ENCODE measurements at places on chromosomes 13 and 19. TPM values are rescaled to one million over a fixed set of nuclear protein-coding genes. Genes with fewer than 3 reads are reported as not detected.

Gene PLVAP
- 42.1 TPM for total RNA-seq

DNA sequence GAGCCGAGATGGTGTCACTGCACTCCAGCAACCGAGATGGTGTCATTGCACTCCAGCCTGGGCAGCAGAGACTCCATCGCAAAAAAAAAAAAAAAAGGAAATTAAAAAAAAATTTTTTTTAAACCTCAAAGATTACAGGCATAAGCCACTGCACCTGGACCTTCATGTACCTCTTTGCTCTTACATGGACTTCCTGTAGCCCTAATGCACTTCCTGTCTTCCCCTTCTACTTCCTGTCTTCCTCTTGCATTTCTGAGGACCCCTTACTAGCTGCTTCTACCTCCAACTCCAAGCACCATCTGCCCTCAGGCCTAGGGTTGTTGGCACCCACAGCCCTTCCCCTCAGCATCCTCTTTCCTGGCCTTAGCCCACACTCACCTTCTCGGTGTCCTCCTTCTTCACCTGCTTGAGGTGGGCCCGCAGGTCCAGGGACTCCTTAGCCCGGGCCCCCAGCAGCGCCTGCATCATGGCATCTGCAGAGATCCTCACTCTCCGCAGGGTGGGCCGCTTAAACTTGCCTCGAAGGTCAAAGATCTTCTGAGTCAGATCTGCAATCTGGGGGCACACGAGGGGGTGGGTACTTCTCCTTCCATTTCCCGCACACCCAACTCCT is 3.8 kb downstream of the TNNI3 start:
- DNase-seq, result no peak

- DNase-seq, result no peak
These were observed 1526.5 kb upstream of the SLC10A2 start for GRCh38 chr13:104592545-104593250.

DNA sequence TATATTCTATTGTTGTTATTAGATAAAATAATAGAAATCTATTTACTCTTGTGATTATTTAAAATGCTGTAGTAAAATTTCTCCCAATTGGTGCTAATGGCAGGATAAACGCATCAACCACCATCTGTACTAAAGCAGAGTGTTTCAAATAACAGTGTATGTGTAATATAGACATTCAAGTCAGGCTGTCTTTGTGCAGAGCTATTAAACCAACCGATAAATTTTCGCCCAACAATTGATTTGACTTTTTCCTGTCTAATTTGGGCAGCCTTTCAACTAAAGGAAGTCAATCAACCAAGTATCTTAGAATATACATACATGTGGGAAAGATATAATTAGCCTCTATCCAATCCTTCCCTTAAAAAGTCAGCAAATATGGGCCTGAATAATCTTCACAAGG is 5.8 kb downstream of the AMER2 start:
- DNase-seq, result no peak

GRCh38 chr13:32530841-32531253 is 7.7 kb downstream of the N4BP2L2 start:
- no peak for DNase-seq

DNA sequence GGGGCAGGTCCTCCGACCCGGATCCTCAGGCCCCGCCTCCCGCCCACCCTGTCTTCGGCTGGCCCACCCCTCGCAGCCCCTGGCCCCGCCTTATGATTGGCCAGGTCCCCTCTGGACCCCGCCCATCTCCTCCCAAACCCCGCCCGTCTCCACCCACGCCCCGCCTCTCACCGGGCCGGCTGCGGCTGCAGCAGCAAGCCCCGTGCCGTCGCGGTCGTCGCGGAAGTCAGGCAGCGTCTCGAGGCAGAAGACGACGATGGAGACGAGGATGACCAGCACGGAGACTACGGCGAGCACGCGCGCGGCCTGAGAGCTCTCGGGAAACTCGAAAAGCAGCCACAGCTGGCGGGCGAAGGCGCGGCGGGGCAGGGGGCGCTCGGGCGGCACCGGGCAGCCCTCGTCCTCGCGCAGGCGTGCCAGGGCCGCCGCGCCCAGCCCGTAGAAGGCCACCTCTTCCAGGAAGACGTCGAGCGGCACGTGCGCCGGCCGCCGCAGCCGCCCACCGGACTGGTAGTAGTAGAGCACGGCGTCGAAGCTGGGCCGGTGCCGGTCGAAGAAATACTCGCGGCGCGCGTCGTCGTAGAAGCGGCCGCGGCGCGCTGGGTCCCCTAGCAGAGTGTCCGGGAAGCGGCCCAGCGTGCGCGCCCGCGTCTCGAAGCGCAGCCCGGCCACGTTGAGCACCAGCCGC is 495 bp downstream of the KCNA7 start:
- DNase-seq, result peak; percentile 20

- DNase-seq, result no peak
These were observed 3.2 kb upstream of the MYCBP2 start for GRCh38 chr13:77329911-77330584.

Gene GIPR
- total RNA-seq, result 21.2 TPM

DNA sequence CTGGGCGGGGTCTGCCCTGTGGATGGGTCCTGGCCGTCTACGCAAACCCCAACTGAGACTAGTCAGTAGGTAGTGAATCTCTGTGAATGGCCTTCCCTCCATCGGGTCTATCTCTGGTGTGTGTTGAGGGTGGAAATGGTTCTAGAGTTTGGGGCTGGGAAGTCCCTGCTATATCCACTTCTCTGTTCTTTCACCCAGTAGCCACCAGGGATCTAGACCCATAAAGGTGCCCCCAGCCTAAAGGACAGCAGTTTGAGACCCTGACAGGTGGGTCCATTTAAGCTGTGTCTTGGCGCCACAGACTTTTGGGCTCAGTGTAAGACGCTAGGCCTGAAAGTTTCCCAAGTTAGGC is 57.7 kb downstream of the ZNF568 start:
- no peak for DNase-seq

DNA sequence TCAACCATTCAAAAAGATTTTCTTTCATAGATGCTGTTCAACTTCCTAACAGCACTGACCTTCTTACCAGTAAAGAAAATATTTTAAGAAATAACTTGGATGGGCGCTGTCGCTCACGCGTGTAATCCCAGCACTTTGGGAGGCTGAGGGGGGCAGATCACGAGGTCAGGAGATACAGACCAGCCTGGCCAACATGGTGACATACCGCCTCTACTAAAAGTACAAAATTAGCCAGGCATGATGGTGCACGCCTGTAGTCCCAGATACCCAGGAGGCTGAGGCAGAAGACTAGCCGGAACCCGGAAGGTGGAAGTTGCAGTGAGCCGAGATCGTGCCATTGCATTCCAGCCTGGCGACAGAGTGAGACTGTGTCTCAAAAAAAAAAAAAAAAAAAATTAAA is 865.7 kb upstream of the SLC10A2 start:
- DNase-seq, result no peak

DNA sequence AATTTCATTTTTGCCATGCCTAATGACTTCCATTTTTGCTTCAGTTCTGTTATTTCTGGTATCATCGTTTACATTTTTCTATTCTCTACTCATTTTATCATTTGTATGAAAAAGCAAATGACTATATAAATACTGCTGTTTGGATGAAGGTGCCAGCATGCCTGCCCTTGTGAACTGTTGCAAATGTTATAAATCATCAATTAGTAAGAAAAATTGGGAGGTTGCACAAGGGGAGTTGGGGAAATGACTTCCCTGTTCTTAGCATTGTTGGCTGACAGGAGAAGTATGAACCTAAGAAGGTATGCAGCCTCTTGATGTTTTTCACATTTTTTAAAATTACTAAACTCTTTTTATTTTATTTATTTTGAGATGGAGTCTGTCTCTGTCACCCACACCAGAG is 15.1 kb downstream of the SAFB start:
- no peak for DNase-seq

GRCh38 chr19:15038294-15038693 is 11.0 kb upstream of the CASP14 start:
- DNase-seq, result no peak

DNA sequence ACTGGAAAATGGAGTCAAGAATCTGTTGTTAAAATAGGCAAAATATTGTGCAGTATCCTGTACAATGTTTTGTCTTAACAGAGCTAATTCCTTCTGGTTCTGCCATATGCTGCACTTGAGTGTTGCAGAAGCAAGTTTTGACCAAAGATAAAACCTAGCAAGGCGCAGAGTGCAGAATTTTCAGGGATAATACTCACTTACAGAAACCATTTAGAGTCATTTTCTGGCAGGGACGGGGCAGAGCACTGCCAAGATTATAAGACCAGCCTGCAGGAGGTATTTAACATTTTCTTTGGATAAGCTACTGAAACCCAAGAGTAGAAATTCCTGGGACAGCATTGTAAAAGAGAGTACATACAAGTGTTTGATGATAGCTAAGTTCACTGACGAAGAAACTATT is 159.5 kb upstream of the EDNRB start:
- DNase-seq, result no peak

Gene BTBD2
- total RNA-seq, result 73.7 TPM

GRCh38 chr19:48311384-48311783 is 14.0 kb upstream of the EMP3 start:
- no peak for DNase-seq

Gene EPS8L1
- total RNA-seq, result 75.9 TPM

DNA sequence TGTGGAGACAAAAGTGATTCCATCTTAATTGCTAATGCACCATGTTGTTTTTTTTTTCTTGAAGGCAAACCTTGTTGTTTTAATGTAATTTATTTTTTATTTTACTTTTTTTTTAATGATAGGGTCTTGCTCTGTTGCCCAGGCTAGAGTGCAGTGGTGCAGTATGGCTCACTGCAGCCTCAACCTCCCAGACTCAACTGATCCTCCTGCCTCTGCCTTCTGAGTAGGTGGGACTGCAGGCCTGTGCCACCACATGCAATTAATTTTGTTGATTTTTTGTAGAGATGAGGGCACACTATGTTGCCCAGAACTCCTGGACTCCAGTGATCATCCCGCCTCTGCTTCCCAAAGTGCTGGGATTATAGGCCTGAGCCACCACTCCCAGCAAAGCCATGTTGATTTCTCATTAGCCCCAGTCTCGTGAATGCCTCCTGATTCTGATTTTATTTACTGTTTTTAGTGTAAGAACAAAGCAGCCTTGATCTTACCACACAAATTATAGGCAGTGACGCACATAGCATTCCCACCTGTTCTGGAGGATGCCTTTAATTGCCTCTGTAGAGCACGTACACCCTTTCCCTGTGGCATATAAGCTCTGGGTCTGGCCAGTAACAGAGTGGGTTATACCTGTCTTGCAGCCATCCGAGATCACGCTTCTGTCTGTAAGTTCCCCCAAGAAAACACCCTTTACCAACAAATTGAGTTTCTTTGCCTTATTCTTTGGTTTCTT is 150.4 kb downstream of the GGACT start:
- DNase-seq, result no peak

Gene FOSB
- total RNA-seq, result 4.4 TPM

- DNase-seq, result no peak
These were observed 783.4 kb upstream of the ARGLU1 start for GRCh38 chr13:107351305-107351704.

DNA sequence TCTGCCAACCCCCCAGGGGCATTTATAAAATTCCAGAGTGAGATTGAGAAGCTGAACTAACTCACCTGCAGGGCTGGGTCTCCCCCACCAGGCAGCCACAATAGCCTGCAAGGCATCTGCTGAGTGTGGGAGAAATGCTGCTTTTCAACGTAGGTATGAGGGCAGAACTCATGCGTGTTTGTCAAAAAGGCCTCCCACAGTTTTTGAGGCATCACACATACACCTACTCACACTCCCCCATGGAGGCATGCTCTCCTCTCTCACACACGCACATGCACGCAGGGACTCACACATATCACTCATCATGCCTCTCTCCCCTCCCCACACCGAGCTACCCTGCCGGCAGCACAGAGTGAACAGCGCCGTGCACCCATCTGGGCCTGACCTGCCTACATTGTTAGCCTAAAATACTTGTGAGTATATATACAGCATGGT is 390.5 kb downstream of the FGF9 start:
- DNase-seq, result peak; percentile 8

- no peak for DNase-seq
These were observed 19.7 kb upstream of the CPB2 start for GRCh38 chr13:46124531-46124966.

GRCh38 chr13:102779436-102780159 is 6.0 kb upstream of the TEX30 start:
- DNase-seq, result no peak

- DNase-seq, result no peak
These were observed 732 bp upstream of the C2CD4C start for GRCh38 chr19:409516-410242.

Gene NR1H2
- 61.9 TPM for total RNA-seq

GRCh38 chr19:31350693-31351055 is 1.4 kb upstream of the TSHZ3 start:
- DNase-seq, result peak; percentile 54

GRCh38 chr19:11479898-11480714 is 740 bp downstream of the ELAVL3 start:
- DNase-seq, result no peak

GRCh38 chr19:7926727-7927604 is 1.0 kb upstream of the CTXN1 start:
- DNase-seq, result no peak

DNA sequence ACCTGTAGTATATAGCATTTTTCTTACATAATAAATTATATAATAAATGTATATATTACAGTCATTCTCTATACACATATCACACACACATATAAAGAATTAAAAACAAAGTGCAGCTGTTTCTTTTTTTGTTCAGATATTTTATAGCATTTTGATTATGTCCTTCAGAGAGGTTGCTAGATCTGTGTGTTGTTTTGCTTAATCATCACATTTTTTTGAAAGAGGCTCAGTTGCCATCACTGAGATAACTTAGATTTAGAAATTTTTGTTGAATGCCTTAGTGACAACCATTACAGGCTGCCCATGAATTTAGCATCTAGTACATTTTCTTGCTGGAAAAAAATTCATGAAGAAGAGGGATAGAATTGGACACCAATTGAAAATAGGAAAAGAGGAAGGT is 545.2 kb upstream of the PCDH9 start:
- no peak for DNase-seq

Gene SHANK1
- total RNA-seq, result 0.36 TPM

DNA sequence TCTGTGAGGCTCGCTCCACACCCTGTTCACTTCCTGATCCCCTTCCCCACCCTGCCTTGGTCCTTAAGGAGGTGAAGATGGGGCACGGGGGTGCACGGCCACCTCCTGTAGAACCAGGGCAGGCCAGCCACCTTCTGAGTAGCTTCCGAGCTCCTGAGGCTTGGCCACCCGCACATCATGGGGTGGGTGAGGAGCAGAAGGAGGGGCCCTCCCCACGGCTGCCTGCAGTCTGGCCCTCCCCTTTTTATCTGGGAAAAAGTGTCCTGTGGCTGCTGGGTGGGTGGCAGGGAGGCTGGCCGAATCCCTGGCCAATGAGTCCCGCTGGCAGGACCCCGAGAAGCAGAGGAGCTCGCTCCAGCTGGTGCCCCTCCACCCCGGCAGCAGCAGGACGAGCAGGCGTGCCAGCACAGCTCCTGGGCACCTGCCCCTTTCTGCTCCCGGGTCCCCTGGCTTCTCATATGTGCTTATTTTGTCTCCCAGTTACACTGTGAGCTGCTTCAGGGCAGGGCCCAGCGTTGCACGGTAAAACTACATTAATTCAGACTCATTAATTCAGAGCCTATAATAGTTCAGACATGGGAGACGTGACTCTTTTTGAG is 135.0 kb downstream of the KDM4B start:
- DNase-seq, result no peak
